ENCODE measurements at places on chromosomes 1 and 21.

DNA sequence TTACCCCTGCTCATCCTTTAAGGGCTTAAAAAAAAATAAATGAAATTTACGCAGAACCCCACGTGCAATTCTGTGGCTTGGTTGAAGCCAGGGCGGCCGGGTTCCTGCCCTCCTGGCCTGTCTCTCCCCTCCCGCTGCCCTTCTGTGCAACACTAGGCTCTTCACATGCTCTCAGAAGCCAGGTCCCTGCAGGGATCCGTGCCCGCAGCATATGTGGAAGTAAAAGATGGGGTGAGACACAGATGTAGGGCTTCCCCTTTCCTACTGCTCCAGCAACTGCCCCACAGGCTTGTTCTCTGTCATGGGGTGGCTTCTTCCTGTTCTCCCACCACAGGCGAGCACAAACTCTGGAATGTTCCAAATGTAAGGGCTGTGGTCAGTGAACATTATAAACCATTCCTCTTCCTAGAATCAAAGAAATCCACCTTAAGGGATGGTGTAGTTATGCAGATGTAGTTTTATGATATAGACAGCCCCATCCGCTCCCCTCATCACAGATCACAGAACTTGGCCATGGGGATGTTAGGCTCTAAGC lies 535.4 kb downstream of the KIF26B start:
- no peak for DNase-seq

DNA sequence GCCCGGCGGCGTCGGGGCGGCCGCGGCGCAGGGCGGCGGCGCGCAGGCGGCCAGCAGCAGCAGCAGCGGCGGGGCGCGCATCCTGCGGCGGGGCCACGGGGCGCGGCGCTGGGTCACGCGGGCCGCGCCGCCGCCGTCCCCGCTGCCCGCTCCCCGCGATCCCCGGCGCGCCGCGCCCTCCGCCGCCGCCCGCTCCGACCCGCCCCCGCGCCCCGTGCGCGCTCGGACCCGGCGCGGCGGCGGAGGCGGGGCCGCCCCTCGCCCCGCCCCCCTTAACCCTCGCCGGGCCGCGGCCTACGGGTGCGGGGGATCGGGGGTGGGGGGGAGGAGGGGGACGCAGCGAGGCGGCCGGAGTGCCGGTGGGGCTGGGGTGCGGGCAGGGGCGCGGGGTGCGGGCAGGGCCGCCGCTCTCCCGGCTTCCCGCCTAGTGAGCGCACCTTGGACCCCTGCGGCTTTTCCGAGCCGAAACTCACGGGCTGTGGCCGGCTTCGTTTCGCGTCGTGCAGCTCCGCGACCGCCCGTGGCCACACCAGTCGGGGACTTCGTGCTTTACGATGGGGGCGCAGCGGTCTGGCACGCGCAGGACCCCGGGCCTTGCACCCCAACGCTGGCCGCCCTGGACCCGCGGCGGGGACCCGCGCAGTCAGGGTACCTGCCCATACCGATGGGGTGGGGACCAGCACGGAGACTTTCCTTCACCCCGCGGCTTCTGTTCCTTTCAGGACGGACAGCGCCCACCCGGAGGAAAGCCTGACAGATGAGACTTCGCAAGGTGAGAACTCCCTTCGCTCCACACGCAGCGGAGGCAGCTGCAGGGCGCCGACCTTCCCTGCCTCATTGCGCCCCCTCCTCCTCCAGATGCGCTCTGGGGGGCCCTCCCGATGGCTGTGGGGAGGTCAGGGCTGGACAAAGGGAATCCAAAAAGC lies at the start of gene FNDC10:
Gene FNDC10, minus strand, starts transcription at position 201 of the 926 bp plus-strand sequence. Its CDS starts 120 bp downstream, at position 81.
- DNase-seq = no peak

DNA sequence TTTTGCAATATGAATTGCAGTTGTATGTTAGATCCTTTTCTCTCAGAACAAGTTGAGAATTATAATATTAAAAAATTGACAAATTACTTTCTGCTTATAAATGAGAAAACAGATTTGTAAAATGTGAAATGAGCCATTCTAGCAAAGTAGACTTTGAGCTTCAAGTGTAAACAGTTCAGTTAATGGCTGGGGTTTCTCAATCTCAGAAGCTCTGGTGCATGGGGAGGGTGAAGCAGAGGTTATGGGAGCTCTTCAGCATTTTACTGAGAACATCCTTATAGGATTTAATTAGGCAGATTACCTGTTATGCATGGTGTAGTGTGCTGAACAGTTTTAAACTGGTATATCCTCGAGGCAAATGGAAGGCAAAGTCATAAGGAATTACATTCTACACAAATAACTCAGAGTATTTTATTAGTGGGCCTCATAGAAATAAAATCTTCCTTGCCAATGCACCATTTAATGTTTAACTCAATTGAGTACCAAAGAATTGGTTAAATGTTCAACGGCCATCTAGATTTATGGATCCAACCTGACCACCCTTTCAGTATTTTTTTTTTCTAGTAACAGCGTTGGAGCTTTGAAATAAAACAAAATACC lies 1143.6 kb upstream of the ADGRL2 start:
- no peak for DNase-seq

GRCh38 chr21:33975548-33976081 lies 60.0 kb upstream of the ATP5PO start:
- no peak for DNase-seq

DNA sequence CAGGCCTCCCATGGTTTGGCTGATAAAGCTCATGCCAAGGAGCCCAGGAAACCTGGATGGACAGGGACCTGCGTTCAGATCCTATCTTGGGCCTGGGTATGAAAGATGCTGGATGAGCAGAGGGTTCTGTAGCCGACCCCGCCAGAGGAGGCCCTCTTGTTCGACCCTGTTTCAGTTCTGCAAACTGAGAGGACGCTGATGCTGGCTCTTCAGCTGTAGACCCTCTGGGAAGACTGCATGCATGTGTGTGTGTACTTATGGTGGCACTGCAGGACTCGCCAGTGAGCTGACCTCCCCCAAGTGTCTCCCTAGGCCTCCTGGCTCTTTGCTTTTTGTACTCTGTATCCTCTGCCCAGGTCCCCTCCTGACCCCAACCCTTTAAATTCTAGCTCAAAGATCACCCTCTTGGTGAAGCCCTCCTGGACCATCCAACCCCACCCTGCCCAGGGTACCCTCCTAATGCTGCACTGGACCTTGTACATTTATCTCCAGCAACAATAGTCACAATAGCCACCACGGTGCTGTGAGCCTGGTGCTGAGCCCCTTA lies 1.6 kb downstream of the EPS8L3 start:
- no peak for DNase-seq

- DNase-seq = no peak
These were observed 12.0 kb downstream of the SLAMF8 start for GRCh38 chr1:159838715-159839114.

DNA sequence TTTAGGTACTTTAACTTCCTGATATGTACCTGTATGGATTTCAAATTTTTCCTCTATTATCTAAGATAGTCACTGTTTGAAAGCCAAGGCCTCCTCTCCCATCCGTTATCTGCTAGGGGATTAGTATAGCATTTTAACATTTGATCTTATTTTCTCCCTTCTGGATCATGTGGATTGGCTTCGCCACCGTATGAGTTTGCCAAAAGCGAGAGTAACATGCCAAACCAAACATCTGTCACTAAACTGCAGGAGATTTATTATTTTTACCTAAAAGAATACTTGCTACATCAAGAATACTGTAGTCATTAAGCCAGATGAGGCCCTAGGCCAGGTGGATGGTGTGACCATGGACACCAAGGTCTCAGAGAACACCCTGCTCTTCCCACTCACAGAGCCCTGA lies 28.5 kb upstream of the EEIG2 start:
- no peak for DNase-seq

- peak; percentile 95 for DNase-seq
These were observed at the start of gene ERRFI1 for GRCh38 chr1:8026153-8026975. ERRFI1 (minus strand) TSS chr1:8026309; CDS start chr1:8015619, 10,690 bp downstream.

DNA sequence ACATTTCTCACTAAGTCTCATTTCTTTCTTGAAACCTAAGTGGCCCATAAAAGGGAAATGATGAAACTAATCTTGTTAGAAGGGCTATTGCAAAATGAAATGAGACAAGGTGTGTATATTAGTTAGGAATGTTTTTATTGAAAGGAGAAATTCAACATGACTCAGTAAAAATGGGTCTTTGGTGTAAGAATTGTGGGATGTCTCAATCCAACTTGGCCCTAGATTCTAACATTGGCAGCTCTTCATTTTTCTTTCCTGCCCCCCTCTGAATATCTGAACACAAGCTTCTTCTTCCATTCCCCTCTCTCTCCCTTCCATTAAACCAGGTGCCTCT lies 26.8 kb upstream of the TARBP1 start:
- no peak for DNase-seq

DNA sequence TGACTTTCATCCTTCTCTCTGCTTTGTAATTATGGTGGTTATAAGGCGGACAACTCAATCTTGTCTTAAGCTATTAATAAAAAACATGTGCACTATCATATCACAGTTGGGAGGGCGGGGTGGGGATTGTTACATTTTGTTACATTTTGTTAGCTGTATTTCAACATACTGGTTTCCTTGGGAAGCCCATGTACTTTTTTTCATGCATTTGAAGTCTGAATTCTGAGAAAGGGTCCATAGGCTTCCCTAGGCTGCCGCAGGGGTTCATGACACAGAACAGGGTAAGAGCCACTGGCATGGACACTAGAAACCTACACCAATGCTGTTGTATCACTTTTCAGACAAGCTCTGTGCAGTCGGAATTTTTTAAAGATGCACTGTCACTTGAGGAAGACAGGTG lies 178.8 kb downstream of the ETS2 start:
- no peak for DNase-seq

DNA sequence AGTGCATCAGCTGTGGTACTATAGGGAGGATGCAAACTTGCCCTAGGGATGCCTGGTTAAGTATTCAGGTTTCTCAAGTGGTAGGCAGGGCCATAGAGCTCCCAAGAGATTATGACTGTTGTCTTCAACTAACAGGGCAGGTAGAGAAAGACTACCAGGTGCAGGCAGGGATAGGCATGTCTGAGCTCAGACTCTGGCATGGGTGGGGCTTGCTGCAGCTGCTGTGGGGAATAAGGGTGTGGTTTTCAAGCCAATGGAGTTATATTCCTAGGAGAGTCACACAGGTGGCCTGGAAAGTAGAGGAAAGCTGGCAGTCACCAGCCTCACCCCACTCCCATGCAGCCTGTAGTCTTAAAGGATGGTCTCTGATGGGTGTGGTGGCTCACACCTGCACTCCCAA lies 673.4 kb upstream of the ADGRL4 start:
- DNase-seq = no peak

- DNase-seq = no peak
These were observed 103.2 kb upstream of the OLFM3 start for GRCh38 chr1:102099916-102100315.

DNA sequence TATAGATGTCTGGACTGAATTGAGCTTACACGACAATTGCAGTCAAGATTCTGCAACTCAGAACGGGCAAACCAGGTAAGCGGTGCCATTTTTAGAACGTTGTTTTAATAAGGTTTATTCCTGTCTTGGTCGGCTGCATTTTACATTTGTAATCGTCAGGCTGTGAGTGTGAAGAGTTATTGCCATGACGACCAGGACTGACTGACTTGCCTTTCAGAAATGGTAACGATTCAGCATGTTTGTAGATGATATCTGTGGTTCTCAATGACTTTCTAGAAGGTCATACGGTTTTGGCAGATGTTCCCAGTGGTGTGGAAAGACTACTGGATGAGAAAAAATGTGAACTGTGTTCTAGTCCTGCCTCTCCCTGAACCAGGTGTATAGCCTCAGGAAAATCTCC lies 271.3 kb upstream of the B3GALT2 start:
- DNase-seq = no peak

GRCh38 chr21:45872471-45872870 lies 109.1 kb upstream of the COL6A1 start:
- DNase-seq = no peak

GRCh38 chr1:214739621-214740238 lies 136.7 kb downstream of the CENPF start:
- no peak for DNase-seq

DNA sequence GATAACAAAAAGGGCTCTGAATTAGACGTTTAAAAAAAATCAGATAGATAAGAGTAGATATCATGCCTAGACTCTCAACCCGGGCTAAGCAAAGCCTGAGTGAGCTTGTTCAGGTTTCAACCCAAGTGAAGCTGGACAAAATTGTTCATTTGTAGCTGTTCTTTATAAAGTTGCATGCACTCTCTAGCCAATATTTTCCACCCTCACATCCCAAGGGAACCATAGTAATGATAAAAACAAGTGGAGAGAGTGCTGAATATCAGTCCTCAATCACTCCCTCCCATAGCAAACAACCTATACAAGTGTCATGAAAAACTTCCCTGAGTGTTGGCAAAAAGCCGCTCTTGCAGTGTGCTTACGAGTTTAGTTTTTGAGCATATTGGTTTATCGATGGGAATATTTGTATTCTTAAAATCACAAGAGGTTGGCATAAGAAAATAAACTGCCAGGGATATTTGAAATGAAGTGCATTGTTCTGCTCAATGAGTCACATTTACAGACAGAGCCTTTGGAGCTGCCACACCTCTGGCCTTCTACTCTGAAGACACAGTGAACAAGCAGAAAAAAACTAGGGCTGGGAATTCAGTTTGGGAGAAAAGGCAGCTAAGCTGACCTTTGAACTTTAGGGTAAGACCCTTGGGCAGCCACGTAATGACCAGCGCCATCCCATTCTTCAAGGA lies 2.2 kb upstream of the CLCA2 start:
- DNase-seq = no peak

DNA sequence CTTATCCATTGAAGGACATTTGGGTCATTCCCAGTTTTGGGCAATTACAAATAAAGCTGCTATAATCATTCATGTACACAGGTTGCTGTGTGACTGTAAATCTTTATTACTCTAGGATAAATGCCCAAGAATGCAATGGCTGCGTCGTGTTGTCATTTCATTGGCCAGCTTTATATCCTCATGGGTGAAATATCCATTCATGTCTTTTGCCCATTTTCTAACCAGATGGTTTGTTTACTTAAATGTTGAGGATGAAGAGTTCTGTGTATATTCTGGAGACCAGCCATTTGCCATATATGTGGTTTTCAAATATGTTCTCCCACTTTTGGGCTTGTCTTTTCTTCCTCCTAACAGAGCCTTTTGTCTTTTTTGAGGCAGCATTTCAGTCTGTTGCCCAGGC lies 25.3 kb downstream of the TRIM11 start:
- no peak for DNase-seq

GRCh38 chr1:36885540-36886357 lies 148.6 kb downstream of the GRIK3 start:
- DNase-seq = peak; percentile 7

GRCh38 chr1:74584185-74584584 lies 71.8 kb upstream of the LRRC53 start:
- DNase-seq = no peak

GRCh38 chr21:42796327-42797062 lies 82.8 kb downstream of the WDR4 start:
- DNase-seq = no peak

GRCh38 chr1:243354511-243355153 lies 98.8 kb downstream of the SDCCAG8 start:
- DNase-seq = no peak

Measured in mucosa of gallbladder (tissue), 1 donor.